ENCODE measurements at places on chromosomes 2 and 18. TPM values are rescaled to one million over a fixed set of nuclear protein-coding genes. Genes with fewer than 3 reads are reported as not detected.

GALR1 gene
- total RNA-seq, result not detected

SERPINB12 gene
- not detected for total RNA-seq

CCBE1 gene
- 48.7 TPM for total RNA-seq

TMEM200C gene
- 0.13 TPM for total RNA-seq

CYBRD1 gene
- total RNA-seq, result 265 TPM

IL36G gene
- total RNA-seq, result not detected

TUBA4B gene
- total RNA-seq, result not detected

RAB17 gene
- 0.83 TPM for total RNA-seq

AP1S3 gene
- total RNA-seq, result 18.6 TPM

OR6B2 gene
- not detected for total RNA-seq

SLC23A3 gene
- 8.1 TPM for total RNA-seq

ASB18 gene
- total RNA-seq, result not detected

RESP18 gene
- not detected for total RNA-seq

IL1R2 gene
- 0.13 TPM for total RNA-seq

CRYGD gene
- total RNA-seq, result not detected

EDAR gene
- not detected for total RNA-seq

CDH19 gene
- 0.33 TPM for total RNA-seq

ZNF385B gene
- total RNA-seq, result not detected

CD8B2 gene
- not detected for total RNA-seq

RFX8 gene
- total RNA-seq, result 6.4 TPM

SCYGR4 gene
- total RNA-seq, result not detected

GAL3ST2 gene
- 0.46 TPM for total RNA-seq

EPHA4 gene
- 27.3 TPM for total RNA-seq

HRH4 gene
- total RNA-seq, result 0.07 TPM

PER2 gene
- total RNA-seq, result 3.9 TPM

WDSUB1 gene
- total RNA-seq, result 8.6 TPM

SP3 gene
- total RNA-seq, result 84.3 TPM

GPR75 gene
- total RNA-seq, result 1.5 TPM

SCG2 gene
- 37.2 TPM for total RNA-seq

All from smooth muscle cell of the pulmonary artery (primary cell).